ENCODE measurements at places on chromosomes 12 and 14.
A peak's percentile ranks its signal among the peaks of the same experiment; 100 is the strongest.

- no peak for DNase-seq
These were observed at the start of gene GLI1 for GRCh38 chr12:57459750-57460467. Gene GLI1, plus strand, starts transcription at chr12:57459785. Its CDS starts 3,907 bp downstream, at chr12:57463692.

DNA sequence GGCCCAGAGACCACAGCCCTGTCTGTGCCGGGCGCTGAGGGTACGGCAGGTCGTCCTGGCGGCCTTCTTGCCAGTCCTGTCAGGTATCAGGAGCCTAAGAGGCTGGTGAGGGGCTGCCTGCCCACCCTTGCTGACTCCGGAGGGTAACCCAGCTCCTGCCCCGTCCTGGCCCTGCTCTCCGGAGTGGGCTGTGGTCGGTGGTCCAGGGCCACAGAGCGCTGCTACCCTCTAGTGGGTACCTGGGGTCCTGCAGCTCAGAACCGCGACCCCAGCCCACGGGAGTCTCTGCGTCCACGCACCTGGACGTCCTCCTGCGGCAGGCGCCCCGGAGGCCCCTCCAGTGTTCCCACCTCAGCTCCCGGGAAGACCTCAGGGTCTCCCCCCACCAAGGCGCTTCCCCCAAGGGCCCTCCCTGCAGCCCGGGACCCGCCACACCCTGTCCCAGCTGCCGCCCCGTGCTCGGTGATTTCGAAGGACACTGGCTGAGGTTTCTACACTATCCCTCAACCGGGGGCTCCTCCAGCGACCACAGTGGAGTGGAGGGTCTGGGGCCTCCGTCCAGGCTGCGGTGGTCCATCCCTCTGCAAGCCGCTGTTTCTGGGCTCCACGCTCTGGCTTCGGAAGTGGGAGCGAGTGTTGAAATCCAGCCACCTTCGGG, 75.9 kb upstream of the FBRSL1 start:
- peak; percentile 81 for DNase-seq

GRCh38 chr12:12521888-12522287, 40.8 kb downstream of the DUSP16 start:
- DNase-seq = no peak

DNA sequence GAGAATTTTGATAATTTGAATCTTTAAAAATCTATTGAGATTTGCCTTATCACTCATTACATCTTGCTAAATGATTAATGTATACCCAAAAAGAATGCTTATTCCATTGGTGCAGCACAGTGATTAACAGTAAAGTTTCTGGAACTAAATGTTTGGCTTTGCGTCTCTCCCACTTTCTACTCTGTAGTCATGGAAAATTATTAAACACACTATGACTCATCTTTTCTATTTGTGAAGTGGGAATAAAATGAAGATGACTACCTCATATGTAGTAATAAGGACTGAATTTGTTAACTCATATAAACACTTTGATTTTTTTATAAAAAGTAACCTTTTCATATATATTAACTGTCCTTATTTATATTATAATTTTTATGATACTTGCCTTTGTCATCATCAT, 118.1 kb downstream of the RERGL start:
- DNase-seq = no peak

- DNase-seq = no peak
These were observed 298.6 kb upstream of the NOVA1 start for GRCh38 chr14:26896447-26896846.

- DNase-seq = no peak
These were observed 39.4 kb upstream of the FUT8 start for GRCh38 chr14:65373016-65373670.

- DNase-seq = no peak
These were observed 10.4 kb upstream of the TMEM263 start for GRCh38 chr12:106945261-106945851.

GRCh38 chr14:74905595-74906142, 17.4 kb downstream of the RPS6KL1 start:
- peak; percentile 89 for DNase-seq

GRCh38 chr12:53254816-53255545, 13.1 kb upstream of the ESPL1 start:
- DNase-seq = no peak

- DNase-seq = no peak
These were observed 287.4 kb downstream of the SYT1 start for GRCh38 chr12:79151956-79152355.

GRCh38 chr14:22896760-22897159, 13.7 kb downstream of the REM2 start:
- DNase-seq = no peak

GRCh38 chr14:57205938-57206337, 62.8 kb downstream of the EXOC5 start:
- DNase-seq = no peak

DNA sequence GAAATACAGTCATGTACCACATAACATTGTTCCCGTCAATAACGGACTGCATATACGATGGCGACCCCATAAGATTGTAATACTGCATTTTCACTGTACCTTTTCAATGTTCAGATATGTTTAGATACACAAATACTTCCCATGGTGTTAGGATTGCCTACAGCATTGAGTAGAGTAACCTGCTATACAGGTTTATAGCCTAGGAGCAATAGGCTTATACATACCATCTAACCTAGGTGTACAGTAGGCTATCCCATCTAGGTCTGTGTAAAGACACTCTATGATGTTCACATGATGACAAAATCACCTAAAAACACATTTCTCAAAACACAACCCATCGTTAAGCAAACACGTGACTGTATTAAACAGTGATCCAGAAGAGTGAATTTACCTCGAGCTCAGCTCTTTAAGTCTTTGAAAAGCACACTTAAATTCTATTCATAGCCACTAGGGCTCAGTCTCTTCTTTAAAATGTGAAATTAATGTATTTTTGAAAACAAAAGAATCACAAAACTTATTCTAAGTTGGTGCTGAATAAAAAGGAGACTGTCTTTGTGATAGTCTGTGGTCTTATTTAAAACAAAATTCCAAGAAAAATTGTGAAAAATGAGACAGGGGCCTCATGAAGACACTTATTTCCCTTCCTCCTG, 239.1 kb upstream of the ARID2 start:
- no peak for DNase-seq

DNA sequence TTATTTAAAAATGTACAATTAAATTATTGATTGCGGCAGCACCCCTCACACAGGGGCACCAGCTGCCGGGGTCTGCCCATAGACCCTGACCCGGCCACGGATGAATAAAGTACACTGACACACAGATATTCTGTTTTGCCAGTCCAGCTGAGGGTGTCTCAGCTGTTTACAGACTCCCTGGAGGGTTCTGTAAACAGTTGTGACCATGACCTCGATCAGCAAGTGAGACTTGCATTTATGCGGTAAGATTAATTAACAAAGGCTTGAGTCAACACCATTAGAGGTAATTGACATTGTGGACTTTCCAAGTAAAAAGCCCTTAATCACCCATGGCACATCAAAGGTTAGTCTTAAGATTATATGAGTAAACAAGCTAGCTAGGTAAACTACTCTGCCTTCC, 94.3 kb downstream of the FUT8 start:
- DNase-seq = peak; percentile 7

- no peak for DNase-seq
These were observed 17.4 kb upstream of the DRAM1 start for GRCh38 chr12:101859664-101860607.

- DNase-seq = no peak
These were observed 436.4 kb downstream of the ADAMTS20 start for GRCh38 chr12:43115441-43116160.

GRCh38 chr12:93778306-93778705, 101.1 kb downstream of the CRADD start:
- no peak for DNase-seq

DNA sequence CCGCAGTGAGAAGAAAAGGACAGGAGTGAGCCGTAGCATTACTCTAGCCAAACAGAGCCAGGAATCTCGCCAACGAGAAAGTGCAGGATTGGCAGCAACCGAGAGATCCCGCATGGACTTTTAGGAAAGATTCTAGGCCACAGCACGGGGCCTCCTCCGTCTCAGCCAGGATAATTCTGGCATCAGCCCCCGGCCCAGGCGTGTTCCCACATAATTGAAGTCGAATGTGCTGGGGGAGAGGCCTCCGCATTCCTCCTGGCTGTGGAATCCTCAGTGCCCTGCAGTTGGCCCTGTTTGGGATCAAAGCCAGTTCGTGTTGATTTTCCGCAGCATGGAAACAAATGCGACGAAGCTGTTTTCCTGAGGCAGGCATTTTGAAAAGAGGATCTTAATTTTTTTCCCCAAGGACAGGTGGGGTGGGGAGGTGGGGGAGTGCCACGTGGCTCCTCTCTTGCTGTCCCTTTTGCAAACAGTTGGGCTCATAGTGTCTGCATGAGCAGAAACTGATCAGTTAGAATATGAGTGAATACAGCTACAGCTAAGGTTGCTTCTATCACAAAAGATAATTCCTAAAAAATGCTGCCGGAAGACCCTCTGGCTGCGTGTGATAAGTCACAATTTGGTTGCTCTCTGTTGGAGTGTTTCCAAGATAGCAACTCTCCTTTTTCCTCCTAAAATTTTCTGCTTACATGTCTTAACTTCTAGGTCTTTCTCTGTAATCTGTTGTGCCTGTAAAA, 37.3 kb upstream of the ATXN2 start:
- DNase-seq = peak; percentile 78

- peak; percentile 71 for DNase-seq
These were observed at the start of gene NKX2-1 for GRCh38 chr14:36519431-36520321. Gene NKX2-1, minus strand, starts transcription at chr14:36520232. Its CDS starts 103 bp downstream, at chr14:36520129.

DNA sequence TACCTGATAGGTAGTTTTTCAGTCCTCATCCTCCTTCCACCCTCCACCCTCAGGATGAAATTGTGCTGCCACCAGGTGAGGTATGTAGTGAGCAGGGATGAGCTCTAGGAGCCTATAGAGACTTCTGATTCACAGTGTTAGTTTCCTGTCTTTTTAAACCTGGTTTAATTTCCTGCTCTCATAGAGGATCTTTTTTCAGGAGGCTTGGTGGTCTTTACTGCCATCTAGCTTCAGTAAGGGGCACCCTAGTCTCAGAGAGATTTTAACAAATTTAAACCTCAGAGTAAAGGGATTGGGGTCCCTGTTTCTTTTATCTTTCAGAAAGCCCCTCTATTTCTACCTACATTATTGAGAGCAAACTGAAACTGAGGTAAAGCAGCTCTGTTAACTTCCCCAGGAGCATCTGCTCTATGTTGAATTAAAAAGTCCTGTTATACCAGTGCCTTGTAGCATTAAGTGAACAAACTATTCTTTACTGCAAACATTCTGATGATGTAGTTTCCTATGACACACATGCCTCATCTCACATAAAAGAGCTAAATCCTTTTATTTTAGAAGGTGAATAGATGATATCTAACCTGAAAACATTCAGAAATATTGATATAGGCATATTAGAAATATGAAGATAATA, 172.2 kb upstream of the DDHD1 start:
- peak; percentile 37 for DNase-seq

- DNase-seq = no peak
These were observed 10.4 kb downstream of the MEG3 start for GRCh38 chr14:100836311-100836805.

- DNase-seq = no peak
These were observed 27.5 kb downstream of the HVCN1 start for GRCh38 chr12:110661337-110661972.

- DNase-seq = no peak
These were observed 108.1 kb downstream of the MGAT4C start for GRCh38 chr12:86148071-86148470.

DNA sequence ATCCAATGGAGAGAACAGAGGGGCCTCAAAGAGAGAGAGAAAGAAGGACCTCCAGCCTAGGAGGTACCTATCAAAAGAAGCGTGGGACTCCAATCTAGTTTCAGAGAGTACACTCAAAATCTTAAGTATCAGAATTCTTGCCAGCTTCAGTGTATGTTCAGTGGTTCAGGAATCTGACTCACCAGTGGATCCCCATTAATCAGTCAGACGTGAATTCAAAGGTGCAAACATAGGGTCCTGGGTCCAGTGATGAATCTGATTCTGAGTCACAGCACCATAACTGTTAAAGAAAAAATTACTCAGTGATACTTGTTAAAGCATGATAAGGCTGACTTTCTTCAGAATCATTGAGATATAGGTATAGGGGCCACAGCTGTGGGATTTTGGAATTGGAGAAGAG, 33.2 kb downstream of the ETNK1 start:
- no peak for DNase-seq

GRCh38 chr12:94674835-94675234, 24.5 kb upstream of the TMCC3 start:
- DNase-seq = no peak

DNA sequence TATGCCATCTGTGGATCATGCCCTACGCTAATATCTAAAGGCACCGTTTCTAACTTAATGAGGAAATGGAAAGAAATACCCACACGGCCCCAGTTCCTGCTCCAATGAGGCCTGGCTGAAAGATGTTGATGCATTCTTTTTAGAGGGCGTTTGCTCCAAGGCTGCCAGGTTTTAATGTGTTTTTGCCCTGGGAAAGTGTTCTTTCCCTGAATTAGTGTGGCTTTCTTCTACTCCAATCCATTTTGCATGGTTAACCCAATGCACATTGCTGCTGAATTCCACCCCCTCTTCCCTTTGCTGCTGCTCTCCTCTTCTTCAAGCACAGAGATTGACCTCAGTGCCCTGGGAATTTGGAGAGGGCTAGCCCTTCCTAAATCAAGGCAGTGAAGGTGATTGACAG, 1.1 kb downstream of the MYF5 start:
- DNase-seq = no peak

GRCh38 chr12:91249054-91249453, 66.4 kb upstream of the DCN start:
- no peak for DNase-seq

DNA sequence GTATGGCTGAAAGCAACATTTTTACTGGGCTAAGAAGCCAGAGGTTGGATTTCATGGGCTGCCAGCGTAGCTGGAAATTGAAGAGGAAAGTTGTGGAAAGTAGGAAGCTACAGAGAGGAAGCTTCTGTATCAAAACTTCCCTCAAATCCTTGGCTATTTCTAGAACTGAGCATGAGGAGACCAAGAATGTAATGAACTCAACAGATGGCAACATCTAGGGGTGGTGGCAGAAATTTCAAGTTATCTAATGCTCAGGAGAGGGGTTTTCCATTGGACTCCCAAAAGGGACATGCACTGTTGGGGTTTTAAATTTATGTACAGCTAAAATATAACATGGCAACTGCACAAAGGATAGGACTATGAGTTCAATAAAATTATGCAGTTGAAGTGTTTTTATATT, 151.3 kb downstream of the DHRS2 start:
- DNase-seq = no peak

- DNase-seq = no peak
These were observed 1282.1 kb downstream of the TMEM121 start for GRCh38 chr14:106808458-106808857.

DNA sequence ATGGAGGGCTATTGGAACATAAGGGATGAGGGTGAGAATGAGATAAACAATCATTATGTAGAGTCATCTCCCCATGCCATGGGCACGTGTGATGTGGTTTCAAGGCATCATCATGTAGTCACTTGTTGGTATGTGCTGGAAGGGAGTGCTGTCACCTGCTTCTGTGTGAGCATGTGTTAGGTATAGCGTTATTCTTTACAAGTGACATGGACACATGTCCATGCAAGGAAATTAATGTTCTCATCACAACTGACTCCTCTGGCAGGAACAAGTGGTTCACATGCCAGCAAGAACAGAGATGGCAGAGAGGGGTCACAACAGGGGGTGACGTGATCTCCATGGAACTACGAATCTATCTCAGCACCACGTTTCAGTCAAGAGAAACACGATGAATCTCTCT, 815.8 kb downstream of the BCL11B start:
- DNase-seq = no peak

GRCh38 chr14:68856572-68856971, 63.7 kb upstream of the ZFP36L1 start:
- DNase-seq = no peak

Data from iPS-NIHi11 (cell line).